ENCODE measurements at places on chromosomes 6 and 20.

- DNase-seq = no peak
These were observed 196.8 kb downstream of the SMOC2 start for GRCh38 chr6:168637834-168638233.

- no peak for DNase-seq
These were observed 32.8 kb downstream of the KCNK17 start for GRCh38 chr6:39281312-39281980.

GRCh38 chr20:60269573-60270162 lies 311.4 kb downstream of the CDH26 start:
- DNase-seq = no peak

- no peak for DNase-seq
These were observed 14.5 kb downstream of the TMX4 start for GRCh38 chr20:8005033-8005432.

DNA sequence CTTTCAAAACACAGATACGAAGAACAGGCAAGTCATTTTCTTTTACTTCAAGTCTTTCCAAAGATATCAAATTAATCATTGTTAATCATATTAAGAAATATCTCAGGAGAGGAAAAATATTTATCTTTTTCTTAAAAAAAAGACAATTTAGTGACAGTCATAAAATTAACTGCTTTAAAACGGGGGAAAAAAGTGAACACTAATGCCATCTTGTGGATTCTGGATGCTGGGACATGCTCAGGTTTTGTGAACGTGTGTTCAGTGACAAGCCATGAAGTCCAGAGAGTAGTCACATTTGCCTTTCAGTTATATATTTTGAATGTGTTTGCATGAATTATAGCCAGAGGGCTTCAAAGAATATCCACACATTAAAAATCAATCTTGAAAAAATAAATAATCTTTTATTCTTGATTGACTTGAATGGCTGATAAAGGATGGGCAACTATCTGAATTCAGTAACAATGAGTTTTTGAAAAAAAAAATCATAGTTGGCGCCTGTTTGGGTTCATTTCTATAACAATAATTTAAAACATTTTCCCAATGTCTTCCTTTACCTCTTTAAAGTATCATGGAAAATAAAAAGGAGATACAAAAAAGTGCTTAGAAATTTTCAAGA lies 74.7 kb upstream of the NOX3 start:
- DNase-seq = no peak

GRCh38 chr6:126633373-126633772 lies 293.5 kb downstream of the CENPW start:
- no peak for DNase-seq

GRCh38 chr6:6915219-6915618 lies 192.5 kb upstream of the RREB1 start:
- DNase-seq = no peak

DNA sequence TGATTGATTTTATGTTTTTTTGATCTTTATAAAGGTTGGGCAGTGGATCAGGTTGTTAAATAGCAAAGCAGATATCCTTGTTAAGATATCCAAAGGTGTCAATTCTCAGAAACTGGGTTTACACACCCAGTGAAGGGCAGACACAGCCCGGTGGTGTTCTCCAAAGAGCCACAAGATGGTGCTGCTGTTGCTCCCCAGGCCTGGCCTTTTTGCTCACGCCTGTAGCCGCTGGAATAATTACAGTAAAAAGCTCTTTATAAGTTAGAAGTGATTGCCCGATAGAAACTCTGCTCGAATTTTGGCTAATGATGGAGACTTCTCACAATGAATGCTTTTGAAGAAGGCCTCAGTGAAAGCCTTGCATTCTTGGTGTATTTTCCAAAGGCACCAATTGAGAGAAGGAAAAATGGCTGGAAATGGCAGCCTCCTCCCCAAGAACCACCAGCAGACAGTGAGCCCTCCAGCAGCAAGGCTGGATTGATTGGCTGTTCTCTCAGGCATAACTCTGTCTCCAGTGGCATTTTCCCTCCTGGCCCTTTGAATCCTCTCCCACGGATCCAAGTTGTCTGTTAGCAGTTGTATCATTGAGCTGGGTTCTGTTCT lies 120.5 kb upstream of the CHD6 start:
- no peak for DNase-seq

DNA sequence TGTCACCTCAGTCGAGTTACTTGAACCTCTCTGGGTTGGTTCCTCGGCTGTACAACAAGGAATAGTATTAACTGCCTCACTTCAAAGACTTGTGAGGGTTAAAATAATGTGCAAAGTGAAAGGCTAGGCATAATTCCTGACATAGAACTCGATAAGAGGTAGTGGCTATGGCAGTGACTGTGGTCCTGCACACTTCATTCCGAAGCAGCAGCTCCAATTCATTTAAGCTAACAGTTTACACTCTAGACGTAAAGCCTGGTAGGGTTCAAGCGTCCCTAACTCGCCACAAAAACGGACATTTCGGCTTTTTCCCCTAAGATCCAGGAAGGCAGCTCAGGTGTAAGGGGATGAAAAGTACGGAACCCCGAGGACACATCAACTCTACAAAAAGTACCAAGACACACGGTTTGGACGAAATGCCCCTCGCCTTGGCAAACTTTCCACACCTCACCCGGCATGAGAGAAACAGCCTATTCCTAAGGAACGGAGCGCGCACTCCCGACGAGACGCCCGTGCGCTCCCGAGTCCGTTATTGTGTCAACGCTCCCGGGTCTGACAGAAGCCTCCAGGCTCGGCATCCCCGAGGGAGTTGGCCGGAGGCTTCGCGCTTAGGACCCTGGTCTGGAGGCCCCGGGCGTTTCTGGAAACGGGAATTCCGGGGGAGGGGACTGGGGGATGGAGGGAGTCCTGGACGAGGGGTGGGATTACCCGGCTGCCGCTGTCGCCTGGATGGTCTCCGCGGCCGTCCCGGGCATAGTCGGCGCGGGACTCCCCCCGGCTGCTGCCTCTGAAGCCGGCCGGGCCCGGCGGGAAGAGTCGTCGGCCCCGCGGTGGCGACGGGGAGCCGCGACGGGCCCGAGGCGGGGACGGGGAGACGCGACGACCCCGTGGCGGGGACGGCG lies 937 bp downstream of the ZNF318 start:
- DNase-seq = no peak

GRCh38 chr6:10310330-10310653 lies 104.6 kb downstream of the TFAP2A start:
- DNase-seq = peak; percentile 65

DNA sequence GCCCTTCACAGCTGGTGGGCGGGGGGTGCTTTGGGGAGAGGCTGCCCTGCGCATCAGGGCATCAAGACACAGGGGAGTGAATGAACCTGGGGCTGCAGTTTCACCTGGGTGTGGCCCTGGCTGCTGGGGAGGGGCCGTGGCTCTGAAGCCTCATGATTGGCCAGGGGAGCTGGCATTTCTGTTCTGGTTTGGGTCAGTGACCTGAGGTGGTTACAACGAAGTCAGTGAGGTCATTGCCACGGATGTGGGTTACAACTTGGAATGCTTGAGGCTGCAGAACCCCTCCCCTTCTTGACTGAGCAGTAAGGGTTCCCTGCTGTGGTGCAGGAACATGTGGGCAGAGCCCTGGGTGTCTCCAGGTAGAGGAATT lies 3.0 kb downstream of the TCEA2 start:
- no peak for DNase-seq

DNA sequence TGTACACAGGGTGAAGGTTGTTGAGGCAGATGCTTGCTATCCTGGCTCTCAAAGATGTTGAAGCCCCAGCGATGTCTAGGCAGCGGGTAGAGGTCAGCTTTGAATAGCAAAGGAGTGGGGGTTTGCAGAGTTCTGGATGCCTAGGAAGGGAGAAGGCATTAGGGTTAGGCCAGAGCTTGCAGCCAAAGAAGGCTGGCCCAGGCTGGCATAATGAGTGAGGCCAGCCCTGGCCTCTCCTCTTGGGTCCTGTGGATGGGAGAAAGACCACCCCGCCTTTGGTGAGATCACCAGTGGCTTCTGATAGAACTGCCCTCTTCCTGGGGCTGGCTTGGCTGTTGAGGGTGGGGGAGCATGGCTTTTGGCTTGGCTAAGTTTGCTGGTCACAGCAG lies 406 bp upstream of the WFDC5 start:
- no peak for DNase-seq

- DNase-seq = no peak
These were observed 216.2 kb downstream of the RIMS1 start for GRCh38 chr6:72102561-72102960.

- DNase-seq = no peak
These were observed 7.1 kb upstream of the ABHD16B start for GRCh38 chr20:63854069-63854765.

- no peak for DNase-seq
These were observed 7.5 kb upstream of the OOEP start for GRCh38 chr6:73377225-73377624.

- no peak for DNase-seq
These were observed 186.5 kb downstream of the PDE7B start for GRCh38 chr6:136037876-136038460.

DNA sequence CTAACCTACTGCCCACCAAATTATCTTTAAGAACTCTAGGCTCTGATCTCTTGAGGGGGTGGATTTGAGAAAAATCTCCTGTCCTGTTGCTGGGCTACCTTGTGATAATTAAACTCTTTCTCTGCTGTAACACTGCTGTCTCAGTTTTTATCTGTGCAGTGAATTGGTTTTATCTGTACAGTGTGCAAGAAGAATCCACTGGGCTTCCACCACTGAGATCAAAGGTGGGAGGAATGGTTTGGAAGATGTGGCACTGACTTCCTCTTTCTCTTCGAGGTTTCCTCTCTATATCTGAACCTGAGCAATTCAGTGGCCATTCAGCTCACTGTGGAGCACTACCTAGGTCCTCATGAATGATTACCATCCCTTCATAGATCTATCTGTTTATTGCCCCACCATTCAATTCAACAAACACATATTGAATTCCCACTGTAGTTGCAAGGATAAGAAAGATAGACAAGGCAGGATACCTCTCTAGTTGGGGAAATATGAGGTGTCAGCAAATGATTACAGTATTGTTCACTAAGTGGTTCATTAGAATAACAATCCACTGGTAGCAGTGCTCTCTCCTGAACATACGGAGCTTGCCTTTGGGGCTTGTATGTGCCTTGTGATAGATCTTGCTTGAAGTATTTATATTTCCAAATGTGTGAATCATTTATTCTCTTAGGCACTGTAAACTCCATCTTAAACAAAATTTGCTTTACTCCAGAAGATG lies 172.1 kb upstream of the ARG1 start:
- DNase-seq = no peak
